Activated CD8-positive, alpha-beta T cell treated with anti-CD3 and anti-CD28 coated beads for 36 hours (primary cell): ENCODE measurements at places on chromosomes 13 and 19.
A peak's percentile ranks its signal among the peaks of the same experiment; 100 is the strongest.

- peak; percentile 3 for DNase-seq
Measured at GRCh38 chr19:43936188-43936587, 1.1 kb upstream of the ZNF45 start.

DNA sequence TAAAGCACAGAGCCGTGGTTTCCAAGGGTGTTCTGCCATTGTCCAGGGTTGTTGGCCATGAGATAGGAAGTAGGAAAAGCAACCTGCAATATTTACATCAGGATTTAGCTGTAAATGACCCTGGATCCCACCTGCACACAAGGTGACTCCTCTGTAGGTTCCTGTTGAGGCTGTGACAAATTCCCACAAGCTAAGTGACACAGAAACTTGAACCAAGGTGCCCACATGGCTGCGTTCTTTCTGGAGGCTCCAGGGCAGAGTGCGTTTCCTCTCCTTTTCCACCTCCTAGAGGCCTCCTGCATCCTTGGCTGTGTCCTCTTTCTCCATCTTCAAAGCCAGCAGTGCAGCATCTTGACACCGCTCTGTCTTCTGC is 11.9 kb downstream of the CEACAM21 start:
- no peak for DNase-seq

DNA sequence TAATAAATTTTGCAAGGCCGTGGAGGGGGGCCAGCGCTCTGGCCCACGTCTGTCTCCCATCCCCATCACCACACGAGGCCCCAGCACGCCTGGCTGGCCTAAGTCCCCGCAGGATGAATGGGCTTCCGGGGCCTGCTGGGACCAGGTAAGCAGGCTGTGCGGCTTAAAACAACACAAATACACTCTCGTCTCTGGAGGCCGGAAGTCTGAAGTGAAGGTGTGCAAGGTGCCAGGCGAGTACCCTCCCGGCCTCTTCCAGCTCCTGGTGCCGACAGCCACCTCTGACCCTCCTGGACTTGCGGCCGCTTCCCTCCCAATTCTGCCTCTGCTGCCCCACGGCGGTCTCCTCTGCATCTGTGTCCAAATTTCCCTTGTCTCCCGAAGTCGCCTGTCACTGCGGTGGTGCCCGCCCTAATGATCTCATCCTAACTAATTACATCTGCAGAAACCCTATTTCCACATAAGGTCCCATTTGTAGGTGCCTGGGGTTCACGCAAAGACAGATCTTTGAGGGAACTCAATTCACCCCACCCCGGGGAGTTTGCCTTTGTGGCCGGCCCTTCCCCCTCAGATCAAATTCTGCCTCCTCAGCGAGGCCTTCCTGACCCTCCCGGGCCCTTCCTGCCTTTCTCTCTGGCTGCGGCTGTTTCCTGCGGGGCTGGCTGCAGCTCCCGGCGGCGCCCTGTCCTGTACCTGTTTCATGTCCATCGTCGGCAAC is 8.1 kb upstream of the PTBP1 start:
- DNase-seq, result no peak

DNA sequence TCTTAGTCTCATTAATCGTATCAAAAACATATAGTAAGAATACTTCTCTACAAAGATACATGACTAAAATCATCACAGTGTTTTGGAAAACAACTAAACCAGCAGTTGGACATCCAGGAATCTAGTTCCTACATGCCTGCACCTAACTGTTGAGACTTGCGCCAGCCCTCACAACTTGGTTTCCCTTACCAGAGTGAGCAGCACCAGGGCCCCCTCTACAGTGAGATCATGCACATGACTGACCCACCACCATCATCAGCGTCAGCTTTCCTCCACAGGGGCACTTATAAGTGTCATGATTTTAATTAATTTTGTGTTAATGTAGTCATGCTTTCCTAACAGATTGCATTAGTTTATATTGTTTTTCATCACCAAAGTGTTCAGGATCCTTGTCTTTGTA is 1322.0 kb downstream of the EFNB2 start:
- peak; percentile 2 for DNase-seq

- DNase-seq, result no peak
Measured at GRCh38 chr19:13026462-13027370, 31.4 kb downstream of the NFIX start.

DNA sequence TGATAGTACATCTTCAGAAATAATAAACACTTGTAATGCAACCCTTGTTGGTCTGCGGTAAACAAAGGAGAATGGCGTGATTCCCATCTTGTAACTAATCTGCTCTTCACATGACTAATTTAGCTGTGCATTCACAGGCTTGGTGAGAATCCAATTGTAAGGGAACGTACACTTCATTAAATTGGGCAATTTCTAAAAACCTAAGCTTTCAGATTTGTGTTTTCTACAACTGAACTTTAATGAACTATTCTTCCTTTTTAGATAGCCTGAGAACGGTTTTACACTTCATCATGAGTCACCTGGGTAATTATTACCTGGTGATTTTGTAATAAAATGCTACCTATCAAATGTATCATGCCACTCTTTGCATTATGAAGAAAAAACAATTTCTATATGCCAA is 306.9 kb downstream of the KLF5 start:
- DNase-seq, result no peak

GRCh38 chr19:53076984-53077383 is 26.2 kb downstream of the ZNF160 start:
- peak; percentile 61 for DNase-seq

DNA sequence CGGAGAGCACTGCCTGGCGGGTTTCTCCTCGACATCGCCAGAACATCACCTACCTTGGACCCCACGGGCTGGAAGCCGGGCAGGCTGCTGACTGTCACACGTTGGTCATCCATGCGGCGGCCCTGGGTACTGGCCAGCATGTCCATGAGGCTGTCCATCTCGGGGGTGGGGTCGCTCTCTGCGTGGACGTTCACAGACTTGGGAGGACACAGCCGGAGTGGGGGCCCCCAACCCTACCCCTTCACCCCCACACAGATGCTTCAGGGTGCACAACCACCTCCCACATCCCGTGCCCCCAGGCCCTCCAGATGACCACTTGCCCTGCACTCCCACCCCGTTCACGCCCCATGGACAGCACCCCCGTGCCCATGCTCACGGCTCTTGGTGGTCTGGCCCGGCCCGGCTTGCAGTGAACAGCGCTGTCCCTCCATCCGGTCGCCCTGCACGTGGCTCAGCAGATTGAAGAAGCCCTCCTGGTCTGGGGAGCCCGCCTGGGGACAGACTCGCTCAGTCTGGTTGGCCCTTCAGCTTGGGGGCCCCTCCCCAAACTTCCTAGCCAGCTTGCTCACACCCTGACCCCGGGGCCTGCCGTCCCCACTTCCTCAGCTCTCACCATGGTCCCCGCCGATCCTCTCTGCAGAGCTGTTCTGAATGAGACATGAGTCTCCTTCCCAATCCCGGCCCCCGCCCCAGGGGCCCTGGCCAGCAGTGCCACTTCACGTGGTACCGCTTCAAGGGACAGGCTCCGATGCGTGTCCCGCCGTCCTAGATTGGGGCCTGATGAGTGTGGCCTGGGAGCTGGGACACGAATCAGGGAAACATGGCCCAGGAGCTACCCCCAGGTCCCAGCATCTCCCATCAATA is 947 bp downstream of the PCP2 start:
- DNase-seq, result no peak

DNA sequence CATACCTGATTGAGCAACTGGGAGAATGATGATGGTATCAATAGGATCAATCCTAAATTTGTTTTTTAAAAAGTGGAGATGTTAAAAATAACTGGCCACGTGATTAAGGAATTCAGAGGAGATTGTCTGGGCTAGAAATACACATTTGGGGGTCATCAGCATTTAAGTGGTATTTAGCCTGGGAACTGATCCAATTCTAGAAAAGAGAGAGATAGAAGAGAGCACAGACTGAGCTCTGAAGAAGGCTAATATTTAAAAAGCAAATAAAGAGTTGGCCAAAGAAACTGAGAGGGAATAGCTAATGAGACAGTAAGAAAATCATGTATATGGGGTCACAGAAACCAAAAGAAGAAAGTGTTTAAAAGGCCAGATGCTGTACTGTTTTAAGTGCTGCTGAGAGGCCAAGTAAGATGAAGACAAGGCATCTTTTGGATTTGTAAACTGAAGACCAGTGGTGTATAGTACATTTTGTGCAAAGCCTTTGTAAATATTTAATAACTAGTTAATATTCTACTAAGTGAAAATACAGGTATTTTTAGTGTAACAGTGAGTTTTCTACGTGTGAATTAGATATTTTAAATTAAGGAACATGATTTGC is 40.2 kb downstream of the UBL3 start:
- DNase-seq, result no peak

GRCh38 chr19:2338751-2339643 is 10.5 kb downstream of the SPPL2B start:
- DNase-seq, result no peak

GRCh38 chr19:13138916-13139198 is 11.3 kb downstream of the STX10 start:
- no peak for DNase-seq

DNA sequence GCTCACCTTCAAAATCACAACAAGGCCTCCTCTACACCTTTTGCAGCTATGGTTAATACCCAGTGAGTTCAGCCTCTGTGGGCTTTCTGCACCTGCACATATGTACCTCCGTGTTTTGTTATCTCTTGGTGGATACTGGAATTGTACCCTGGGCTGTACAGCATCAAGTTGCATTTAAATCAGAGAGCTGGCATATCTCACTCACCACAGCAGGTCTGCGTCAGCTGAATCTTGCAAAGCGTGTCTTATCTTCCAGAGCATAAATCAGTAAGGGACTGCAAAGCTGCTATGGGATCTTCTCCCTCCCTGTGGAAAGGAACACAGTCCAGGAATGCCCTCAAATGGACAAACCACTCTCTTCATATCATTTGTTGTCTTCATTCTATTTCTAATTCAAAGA is 1048.7 kb downstream of the UQCRFS1 start:
- no peak for DNase-seq

DNA sequence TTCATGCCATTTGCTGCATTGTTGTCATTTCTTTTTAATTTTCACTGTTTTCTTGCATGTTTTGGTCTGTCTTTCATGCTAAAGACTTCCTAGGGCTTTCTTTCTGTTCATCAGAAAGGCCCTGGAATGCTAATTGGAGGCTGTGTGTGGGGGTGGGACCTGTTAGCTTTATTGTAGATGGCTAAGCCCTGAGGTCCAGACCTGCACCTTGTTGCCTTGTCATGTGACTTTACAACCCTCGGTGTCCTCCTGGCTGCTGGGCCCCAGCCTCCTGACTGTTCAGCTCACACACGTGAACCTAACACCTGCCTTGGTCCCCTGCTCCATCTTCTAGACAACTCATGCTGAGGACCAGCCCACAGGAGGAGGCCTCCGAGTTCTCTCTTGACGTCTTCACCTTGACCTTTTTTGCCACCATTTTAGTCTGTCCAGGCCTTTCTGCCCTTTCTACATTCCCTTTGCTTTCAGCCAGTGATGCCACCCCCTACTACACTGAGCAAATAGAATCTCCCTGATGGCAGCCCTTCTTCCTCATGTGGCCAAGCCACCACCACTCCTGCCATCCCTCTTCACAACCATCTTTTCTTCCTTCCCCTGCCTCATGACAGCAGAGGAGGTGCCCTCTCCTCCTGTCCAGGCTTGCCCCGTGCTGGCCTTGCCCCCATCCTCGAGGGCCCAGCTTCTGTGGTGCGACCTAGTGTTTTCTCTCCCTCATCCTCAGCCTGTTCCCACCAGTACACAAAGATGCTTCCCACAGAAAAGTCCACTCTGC is 41.4 kb upstream of the GPI start:
- no peak for DNase-seq

GRCh38 chr19:29680447-29680846 is 15.2 kb downstream of the PLEKHF1 start:
- peak; percentile 92 for DNase-seq

- DNase-seq, result no peak
Measured at GRCh38 chr19:15268928-15269253, 36.6 kb upstream of the EPHX3 start.

- no peak for DNase-seq
Measured at GRCh38 chr19:45505151-45505995, 1.9 kb upstream of the VASP start.

DNA sequence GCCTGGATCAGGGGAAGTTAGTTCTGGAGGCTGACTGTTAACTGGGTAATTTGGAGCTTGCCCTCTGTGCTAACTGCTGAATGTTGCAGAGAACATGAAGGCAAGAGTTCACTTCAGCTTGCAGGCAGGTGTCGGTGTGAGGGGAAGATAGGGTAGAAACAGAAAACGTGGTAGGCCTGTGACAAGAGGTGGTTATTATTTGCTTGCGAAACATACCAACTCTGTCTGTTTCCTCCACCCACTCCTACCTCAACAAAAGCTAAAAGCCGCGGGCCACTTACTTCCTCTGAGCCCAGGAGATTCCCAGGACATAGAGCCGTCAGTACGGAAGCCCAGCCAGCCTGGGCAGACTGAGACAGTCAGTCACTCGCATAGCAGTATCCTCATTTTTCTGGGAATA is 119.2 kb upstream of the ABCC4 start:
- DNase-seq, result no peak

GRCh38 chr13:97423300-97424045 is 10.5 kb upstream of the RAP2A start:
- DNase-seq, result no peak
